ENCODE measurements at places on chromosomes 11 and 22.
A peak's percentile ranks its signal among the peaks of the same experiment; 100 is the strongest.

DNA sequence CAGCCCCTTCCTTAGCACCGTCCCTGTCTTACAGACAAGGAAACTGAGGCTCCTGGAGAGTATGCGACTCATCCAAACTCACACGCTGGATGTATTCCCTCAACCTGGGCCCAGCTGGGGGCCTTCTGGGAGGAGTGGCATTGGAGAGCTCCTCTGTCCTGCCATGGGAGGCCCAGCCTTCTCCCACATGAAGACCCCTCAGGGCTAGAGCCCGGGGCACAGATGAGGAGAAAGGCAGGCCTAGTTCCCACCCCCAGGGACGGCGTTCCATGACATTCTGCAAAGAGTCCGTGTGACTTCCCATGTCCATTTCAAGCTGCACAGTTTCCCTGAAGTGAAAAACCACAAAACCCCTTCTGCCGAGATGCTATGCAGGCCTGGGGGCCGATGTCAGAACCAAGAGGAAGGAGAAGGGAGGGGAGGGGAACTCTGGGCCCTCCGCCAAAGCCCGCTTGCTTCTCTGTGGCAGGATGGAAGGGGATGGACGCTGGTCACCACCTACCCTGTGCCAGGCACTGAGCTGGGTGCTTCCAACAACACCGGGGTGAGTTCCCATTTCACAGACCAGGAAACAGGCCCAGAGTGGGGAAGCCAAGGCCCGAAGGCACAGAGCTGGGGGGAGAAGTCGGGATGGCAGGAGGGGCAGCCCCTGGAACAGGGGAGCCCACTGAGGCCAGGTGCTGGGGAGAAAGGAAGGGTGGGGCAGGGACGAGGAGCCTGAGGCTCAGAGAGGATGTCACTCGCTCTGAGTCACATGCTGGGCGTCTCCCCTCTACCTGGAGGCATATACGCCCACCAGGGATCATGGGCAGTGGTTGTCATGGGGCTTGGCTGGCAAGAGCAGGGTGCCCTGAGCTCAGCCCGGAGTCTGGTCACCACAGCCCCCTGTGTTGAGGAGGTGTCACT lies 15.7 kb downstream of the RAC2 start:
- peak; percentile 77 for DNase-seq

DNA sequence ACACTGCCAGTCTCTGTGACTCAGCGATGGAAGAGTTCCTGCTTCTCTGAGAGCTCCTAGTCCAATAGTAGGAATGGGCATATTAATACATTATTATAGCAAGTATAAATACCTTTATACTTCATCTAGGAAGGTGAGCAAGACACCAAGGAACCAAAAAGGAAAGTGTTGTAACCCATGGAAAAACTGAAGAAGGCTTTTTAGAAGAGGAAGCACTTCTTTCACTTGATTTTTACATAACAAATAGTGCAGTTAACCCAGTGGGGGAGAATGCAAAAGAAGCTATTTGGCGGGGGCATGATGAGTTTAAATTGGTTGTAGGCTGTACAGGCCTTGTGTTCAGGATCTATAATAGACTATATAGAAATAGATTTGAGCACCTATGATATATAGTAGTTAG lies 31.2 kb upstream of the C11orf87 start:
- DNase-seq, result no peak

DNA sequence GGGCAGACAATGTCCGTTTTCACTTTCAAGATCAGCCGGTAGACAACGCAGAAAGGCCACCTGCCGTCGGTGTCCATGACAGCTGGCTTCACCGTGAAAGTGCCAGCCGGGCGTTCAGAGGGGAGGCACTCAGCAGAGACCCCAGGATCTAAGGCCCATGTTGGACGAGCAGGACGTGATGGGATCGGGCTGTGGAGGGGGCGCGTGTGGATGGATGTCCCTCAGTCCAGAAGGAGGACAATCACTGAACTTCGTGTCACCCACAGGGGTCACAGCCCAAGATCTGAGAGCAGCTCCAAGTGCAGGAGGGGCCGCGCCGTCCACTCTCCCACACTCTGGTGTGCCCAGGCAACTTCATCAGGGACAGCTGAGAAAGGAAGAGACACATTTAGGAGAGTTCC lies 164.4 kb downstream of the BRD1 start:
- no peak for DNase-seq

- no peak for DNase-seq
These were observed 274.3 kb downstream of the JRKL start for GRCh38 chr11:96664110-96664509.

DNA sequence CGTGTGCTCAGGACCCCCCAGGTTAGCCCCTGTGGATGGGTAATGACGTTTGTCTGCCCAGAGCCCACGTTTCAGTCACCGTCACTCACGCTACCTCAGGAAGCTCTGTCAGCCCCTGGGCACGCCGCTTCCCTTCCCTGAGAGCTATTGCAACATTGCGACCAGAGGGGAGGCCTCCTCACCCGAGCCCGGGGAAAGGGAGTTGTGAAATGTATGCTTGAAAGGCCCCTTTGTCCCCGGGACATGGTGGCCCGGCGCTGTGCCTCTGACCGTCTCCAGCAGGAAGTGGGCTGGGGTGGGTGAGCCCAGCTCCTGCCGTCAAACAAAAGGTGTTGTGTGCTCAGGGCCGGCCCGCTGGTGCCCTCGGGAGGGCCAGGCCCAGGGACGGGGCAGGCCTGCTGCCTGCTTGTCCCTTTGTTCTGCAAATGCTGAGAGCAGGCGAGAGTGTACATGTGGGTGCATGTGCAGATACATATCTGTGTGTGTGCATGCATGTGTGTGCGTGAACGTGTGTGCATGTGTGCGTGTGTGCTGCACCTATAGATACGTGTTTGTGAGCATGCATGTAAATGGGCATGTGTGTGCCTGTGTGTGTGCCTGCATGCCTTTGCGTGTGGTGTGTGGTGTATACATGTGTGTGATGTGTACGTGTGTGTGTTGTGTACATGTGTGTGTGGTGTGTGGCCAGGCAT lies 1125.0 kb downstream of the BRD1 start:
- no peak for DNase-seq

DNA sequence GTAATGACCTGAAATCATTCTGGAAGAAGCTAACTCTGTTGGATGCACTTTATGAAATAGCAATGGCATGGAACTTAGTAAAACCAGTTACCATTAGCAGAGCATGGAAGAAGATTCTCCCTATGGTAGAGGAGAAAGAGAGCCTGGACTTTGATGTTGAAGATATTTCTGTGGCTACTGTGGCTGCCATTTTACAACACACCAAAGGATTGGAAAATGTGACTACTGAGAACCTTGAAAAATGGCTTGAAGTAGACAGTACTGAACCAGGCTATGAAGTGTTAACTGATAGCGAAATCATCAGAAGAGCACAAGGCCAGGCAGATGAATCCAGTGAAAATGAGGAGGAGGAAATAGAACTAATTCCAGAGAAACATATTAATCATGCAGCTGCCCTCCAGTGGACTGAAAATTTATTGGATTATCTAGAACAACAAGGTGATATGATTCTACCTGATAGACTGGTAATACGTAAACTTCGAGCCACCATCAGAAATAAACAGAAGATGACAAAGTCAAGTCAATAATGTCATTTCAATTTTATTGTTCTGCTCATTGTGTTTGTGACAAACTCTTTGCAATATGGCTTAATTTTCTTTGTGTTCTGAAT lies 2.0 kb downstream of the JRKL start:
- DNase-seq, result no peak

GRCh38 chr22:38955250-38955905 lies 2.0 kb upstream of the APOBEC3A start:
- no peak for DNase-seq

DNA sequence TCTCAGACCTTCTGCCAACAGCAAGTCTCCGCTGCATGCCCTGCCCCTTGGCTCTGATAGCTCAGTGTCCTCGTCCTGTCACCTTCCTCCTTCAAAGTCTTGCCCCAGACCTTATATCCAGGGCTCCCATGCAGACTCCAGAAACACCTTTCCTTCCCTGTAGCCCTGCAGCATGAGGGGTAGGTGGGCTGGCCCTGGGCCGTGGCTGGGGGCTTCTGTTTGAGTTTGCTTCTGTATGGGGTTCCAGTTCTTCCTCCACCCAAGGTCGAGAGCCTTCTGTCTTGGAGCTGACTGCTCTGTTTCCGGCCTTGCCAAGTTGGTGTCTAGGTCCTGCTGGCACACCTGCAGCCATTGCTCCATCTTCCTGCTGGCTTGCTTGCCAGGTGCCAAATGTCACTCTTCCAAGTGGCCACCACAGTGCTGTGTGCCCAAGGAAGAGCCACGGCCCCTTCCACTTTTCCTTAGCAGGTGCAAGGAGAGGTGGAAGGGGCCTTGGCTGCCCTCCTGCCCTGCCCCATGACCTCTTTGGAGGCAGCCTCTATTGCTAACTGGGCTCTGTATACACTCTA lies 74.8 kb upstream of the NECTIN1 start:
- no peak for DNase-seq

GRCh38 chr22:24578355-24579257 lies 14.3 kb downstream of the LRRC75B start:
- DNase-seq, result no peak

GRCh38 chr11:121368364-121369240 lies 76.0 kb downstream of the SC5D start:
- DNase-seq, result no peak

GRCh38 chr22:38850941-38851849 lies 7.4 kb upstream of the NPTXR start:
- no peak for DNase-seq

- DNase-seq, result no peak
These were observed 76.3 kb downstream of the PRCP start for GRCh38 chr11:82823647-82824619.

DNA sequence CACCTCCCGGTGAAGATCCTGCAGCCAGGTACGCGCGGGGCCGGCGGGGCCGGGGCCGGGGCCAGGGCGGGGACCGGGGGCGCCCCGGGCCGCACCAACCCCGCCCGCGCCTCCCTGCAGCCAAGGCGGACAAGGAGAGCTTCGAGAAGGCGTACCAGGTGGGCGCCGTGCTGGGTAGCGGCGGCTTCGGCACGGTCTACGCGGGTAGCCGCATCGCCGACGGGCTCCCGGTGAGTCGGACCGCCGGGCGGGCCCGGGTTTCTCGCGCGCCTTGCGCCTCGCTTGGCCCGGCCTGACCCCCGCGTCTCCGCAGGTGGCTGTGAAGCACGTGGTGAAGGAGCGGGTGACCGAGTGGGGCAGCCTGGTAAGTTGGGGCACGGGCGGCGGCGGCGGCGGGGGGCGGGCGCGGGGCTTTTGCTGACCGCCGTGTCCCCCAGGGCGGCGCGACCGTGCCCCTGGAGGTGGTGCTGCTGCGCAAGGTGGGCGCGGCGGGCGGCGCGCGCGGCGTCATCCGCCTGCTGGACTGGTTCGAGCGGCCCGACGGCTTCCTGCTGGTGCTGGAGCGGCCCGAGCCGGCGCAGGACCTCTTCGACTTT lies 531 bp downstream of the PIM3 start:
- DNase-seq, result peak; percentile 52

GRCh38 chr22:19880786-19881569 lies 26.3 kb upstream of the GNB1L start:
- DNase-seq, result no peak

- peak; percentile 87 for DNase-seq
These were observed 29.2 kb upstream of the XBP1 start for GRCh38 chr22:28829358-28830181.

- DNase-seq, result no peak
These were observed 516.2 kb downstream of the TBC1D22A start for GRCh38 chr22:47278655-47279054.

DNA sequence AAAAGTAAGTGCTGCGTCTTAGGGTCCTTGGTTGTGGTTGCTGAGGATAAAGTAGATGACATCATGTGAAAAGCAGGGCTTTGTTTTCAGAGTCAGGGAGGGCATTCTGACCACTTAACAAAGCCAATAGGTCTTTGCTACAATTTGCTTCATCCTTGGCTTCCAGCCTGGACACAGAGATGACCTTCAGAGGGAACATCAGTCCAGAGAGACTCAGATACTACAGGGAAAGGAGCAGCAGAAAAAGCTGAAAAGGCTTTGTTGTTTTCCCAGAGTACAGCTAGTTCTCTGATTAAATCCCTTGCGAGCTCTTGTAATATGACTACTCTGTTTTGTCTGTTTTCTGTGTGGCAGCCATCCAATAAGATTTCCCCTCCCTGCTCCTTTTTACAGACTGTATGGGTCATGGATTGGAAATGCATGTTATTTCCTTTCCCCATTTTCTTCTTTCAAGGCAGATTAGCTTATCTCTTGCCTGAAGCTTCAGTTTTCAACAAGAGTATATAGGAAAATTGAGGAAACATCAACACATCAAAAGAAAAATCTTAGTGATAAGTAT lies 31.9 kb downstream of the ATG13 start:
- no peak for DNase-seq

GRCh38 chr22:26524870-26525269 lies 12.6 kb upstream of the TFIP11 start:
- DNase-seq, result no peak

DNA sequence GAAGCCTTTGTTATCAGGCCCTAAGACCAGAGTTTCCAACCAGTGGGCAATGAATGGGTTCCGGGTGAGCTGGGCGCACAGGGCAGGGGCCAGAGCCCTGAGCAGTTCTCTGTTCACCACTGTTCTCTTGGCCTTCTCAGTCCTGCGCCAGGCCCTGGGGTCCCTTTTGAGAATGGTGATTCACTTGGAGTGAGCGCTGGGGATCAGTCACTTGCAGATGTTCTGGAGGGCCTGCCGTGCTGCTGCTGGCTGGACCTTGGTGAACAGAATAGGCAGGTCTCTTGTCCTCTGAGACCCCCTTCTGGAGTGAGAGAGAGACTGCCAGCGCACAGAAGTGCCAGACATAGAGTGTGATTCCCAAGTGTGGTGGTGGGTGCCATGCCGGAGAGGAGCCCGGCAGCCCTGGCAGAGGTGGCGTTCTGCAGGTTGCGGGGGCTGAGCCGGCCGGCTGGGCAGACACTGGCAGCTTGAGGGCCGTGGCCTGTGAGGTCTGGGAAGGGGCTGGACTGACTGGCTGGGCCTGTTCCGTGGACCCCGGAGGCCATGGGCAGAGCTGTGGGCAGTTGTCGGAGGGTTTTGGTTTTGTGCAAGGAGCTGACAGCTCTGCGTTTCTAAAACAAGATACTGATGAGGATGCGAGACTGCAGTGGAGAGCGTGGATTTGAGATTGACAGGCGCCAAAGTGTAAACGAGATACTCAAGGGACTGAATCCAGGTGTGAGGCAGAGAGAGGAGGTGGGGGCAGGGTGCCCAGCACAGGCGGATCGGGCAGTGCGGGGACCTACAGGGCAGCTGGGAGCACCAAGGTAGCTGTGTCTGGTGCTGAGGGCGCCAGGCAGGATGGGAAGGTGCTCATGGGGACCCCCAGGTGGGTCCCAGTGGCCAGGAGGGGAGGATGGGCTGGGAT lies 12.3 kb downstream of the TPCN2 start:
- no peak for DNase-seq

GRCh38 chr11:20980736-20981135 lies 311.4 kb downstream of the NELL1 start:
- no peak for DNase-seq

DNA sequence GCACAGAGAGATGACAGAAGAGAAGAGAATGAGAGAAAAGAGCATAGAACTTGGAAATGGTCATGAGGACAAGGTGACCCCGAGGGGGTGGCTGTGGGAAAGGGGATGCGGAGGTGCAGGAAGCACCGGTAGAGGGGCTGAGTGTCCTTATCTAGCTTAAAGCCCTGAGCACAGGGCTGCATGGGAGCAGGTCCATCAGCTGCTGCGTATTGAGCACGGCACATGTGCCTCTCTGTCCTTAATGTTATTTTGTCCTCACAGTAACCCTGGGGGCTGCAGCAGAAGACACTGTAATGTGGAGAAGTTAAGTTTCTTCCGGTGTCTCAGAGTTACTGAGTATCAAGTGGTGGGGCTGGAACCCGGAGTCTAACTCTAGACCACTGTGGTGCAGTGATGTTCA lies 94.4 kb upstream of the OR4B1 start:
- DNase-seq, result no peak

- DNase-seq, result no peak
These were observed 774 bp downstream of the APOBEC3D start for GRCh38 chr22:39021552-39022250.

All from CD8-positive, alpha-beta T cell (primary cell).